ENCODE measurements at places on chromosomes 2 and 18.

- DNase-seq, result no peak
Measured at GRCh38 chr2:119436993-119437772, 5.5 kb downstream of the TMEM37 start.

DNA sequence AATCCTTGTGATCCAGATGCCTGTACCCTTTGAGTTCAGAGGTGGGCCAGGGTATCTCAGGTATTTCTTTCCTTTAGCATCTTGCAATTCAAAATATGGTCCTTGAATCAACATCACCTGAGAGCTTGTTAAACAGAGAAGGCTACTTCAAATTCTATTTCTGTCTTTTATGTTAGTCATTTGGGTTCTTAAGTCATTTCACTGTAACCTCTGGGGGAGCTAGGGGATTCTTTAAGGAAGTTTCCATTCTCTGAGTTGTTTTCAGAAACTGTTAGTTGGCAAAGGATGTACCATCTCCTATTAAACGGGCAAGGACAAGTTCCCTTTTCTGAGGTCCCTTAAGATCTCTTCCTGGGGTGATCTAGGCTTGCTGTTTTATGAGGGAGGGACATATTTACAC is 16.6 kb downstream of the CFLAR start:
- DNase-seq, result no peak

- DNase-seq, result no peak
Measured at GRCh38 chr2:230696670-230697069, 16.0 kb upstream of the CAB39 start.

- DNase-seq, result no peak
Measured at GRCh38 chr18:73900106-73900835, 247.4 kb downstream of the FBXO15 start.

- DNase-seq, result no peak
Measured at GRCh38 chr2:24909555-24910177, 10.4 kb downstream of the ADCY3 start.

DNA sequence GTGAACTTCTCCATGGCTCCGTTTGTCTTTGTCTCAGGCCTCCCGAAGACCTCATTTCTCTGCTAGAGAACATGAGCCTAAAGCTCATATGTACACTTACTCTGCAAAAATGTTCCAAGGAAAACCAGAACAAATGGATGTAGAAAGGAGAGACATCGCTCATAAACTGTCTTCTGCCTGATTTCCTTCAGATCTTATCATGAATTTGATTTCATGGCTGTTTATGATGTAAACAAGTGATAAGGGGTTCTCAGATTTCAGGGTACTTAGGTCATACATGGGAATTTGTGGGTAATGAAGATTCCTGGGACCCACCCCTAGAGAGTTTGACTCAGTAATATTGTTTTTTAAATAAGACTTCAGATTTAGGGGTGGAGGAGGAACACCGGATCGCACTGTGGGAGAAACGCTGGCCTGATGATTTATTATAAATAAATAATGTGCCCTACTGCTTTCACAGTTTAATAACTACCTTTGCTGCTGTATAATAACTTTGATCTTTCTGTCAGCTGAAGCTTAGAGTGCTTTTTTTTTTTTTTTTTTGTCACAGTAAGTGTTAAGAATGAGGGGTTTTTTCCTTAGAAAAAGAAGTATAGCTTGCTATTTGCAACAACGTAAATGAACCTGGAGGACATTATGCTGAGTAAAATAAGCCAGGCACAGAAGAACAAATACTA is 14.9 kb downstream of the AOX1 start:
- DNase-seq, result no peak

Data from activated CD8-positive, alpha-beta memory T cell treated with anti-CD3 and anti-CD28 coated beads for 1 hour (primary cell).